ENCODE measurements at places on chromosomes 1 and 21.

- DNase-seq = no peak
Observed at GRCh38 chr1:116309090-116309870, 63.8 kb upstream of the ATP1A1 start.

GRCh38 chr1:34140011-34140676 lies 24.9 kb downstream of the CSMD2 start:
- no peak for DNase-seq

- peak; percentile 38 for DNase-seq
Observed at GRCh38 chr1:41241749-41242341, at the start of gene SCMH1. SCMH1 (minus strand) TSS chr1:41242306; CDS start chr1:41186133, 56,173 bp downstream.

DNA sequence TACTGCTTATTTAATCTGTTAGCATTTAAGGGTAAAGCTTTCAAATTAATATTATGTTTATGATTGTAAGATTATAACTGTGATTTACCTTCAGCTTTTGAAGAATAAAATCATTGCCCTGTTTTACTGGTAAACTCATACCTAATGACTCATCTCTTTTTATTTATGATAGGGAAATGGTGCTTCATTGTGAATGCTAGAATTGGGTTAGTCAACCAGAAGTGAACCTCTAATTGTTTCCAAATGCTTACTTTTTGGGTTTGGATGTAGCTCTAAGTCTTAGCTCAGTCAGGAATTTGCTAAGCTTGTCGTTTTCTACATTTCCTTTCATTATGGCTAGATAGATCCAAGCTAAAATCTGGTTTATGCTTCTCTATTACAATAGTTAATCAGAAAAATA lies 59.4 kb downstream of the SLC30A7 start:
- DNase-seq = no peak

DNA sequence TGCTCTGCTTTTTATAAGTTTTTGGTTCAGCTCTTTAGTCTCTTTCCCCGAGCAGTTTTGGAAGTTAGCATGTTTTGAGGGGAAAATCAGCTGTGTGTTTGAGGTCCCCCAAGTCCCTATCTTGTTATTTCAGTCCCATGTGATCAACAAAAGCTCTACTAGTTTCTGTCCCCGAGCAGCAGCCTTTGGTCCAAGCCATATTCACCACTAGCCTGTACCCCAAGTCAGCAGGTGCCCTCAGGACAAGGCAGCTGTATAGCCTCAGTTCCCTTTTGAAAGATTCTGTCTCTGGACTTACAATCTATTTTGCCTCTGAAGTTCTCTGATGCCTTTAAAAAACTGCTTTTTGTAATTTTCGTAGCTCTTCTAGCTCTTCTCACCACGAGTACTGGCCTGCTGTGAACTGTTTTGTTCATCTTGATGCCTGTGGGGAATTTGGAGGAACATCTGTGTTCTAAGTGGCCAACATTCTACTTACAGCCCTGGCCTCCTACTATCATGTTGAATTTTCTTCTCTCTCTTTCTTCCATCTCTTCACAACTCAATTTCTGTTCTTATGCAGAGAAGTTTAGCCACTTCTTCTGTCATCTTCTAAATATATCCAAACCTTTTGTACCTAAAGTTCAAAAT lies 16.7 kb downstream of the UAP1 start:
- no peak for DNase-seq

DNA sequence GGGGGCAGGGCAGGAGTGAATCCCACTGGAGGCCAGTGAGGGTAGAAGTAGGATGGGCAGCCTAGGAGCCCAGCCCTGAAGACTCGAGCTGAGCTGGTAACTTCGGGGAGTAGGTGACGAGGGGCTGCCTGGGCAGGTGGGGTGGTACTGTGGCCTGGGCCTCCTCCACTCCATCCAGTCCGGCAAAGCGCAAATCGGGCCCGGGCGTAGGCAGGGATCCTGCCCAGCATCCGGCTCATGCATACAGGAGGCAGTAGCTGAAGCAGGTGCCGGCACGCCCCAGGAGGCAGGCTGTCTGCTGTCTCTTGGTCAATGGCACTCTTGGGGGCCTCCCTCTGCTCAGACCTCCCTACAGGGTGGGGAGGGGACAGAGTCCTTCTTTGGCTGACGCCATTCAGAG lies 1.3 kb upstream of the TNFRSF25 start:
- no peak for DNase-seq

DNA sequence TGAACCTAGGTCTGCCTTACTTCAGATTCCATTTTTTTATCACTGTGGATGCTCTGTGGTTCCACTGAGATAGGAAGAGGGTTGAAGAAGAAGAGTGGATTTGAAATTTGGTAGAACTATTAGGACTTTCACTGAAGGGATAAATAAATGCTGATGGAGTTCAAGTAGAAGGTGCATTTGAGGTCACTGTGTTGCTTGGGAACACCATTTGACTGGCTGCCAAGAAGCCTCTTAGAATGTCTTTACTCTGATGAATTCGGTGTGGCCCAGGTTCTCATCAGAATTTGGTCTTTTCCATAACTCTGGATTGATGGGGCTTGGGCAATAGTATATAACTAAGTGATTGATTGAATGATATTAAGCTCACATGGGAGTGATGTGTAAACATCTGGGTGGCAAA lies 11.9 kb downstream of the XPR1 start:
- no peak for DNase-seq

GRCh38 chr1:183699616-183700160 lies 46.6 kb upstream of the APOBEC4 start:
- DNase-seq = no peak

- no peak for DNase-seq
Observed at GRCh38 chr1:16458831-16459230, 18.3 kb downstream of the NECAP2 start.

GRCh38 chr1:28370239-28371009 lies 884 bp downstream of the PHACTR4 start:
- DNase-seq = no peak

DNA sequence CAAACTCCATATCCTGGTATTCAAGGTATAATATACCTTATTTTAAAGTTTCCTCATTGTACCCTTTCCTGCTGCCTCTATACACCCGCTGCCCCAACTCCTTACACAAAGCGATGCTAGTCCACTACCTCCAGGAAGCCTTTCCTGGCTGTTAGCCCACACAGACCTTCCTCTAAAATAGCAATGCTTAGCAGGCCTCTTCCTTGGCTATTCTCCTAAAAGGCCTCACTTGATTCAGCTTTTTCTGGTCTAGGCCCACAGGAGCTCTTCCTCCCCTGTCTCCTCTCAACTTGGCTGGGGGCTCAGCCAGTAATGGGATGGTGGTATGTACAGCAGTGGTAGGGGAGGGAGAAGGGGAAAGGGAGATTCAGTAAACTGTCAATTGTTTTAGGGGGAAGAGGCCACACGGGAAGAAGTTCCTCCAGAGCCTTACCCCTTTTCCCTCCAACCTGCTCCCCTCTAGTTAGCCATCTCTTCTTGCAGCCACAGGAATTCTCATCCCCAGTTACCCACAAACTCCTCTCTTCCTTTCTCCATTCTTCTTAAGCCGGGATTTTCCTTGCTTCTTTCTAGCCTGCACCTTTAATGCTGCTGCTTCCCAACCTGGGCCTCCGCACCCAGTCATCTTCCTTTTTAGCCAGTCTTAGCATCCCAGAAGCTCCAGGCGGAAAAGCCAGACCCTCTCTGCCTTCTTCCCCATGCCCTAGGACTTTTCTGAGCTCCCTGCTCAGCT lies 2.6 kb downstream of the LRRC41 start:
- DNase-seq = no peak

DNA sequence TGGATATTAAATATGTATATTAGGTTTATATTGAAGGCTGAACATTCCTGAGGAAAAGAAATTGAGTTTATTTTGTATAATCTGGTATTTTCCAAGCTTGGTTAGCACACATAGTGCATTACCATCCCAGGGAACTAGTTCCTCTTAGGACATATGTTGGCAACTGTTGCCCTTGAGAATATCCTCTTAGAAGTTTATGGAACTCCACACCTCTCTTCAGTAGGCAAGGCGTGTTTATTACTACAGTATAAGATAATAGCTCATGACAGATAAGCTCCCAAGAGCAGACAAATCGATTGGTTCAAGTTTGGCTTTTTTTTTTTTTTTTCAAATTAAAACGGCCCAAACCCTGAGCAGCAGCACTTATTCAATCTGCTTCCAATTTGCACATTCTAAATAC lies 59.8 kb upstream of the SIPA1L2 start:
- no peak for DNase-seq

Data from CD4-positive, alpha-beta T cell treated with Interleukin-15 for 4 hours (primary cell).